ENCODE measurements at places on chromosomes 16 and 17.

- ATAC-seq: no peak
Observed at GRCh38 chr16:27359051-27359450, 42.9 kb upstream of the IL21R start.

DNA sequence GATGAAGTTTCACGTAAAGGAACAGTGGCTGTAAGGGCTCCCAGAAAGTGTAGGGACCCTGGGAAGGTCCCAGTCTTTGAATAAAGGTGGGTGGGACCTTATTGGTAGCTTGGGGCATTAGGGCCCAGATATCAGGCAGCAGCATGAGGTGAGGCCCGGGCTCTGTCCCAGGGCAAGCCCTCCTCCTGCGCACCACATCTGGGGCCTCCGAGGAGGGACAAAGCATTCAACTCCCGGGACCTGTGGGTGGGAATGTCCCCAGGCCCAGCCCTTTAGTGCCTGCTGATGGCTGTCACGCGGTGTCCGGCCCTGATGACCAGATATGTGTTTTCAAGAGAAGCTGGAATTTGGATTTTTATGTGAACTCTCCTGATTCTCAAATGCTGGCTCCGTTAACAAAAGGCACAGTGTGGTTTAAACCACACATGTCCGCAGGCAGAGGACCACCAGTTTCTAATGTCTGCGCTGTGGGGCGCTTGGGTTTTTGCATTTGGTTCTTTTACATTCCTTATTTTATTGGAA, 30.4 kb downstream of the RAI1 start:
- no peak for ATAC-seq

DNA sequence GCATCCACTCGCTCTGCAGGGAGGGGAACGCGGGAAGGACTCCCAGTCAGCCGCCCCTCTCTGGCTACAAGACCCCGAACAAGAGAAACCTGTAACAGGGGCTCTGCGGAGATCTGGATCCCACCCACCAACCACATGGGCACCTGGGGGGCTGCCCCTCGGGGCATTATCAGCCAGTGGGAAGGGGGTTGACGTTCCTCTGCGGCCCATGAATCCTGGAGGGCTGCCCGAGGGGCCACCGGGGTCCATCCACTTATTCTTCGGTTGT, 1.8 kb upstream of the PCGF2 start:
- ATAC-seq: no peak

- ATAC-seq: no peak
Observed at GRCh38 chr17:51263006-51263405, 2.7 kb downstream of the UTP18 start.

DNA sequence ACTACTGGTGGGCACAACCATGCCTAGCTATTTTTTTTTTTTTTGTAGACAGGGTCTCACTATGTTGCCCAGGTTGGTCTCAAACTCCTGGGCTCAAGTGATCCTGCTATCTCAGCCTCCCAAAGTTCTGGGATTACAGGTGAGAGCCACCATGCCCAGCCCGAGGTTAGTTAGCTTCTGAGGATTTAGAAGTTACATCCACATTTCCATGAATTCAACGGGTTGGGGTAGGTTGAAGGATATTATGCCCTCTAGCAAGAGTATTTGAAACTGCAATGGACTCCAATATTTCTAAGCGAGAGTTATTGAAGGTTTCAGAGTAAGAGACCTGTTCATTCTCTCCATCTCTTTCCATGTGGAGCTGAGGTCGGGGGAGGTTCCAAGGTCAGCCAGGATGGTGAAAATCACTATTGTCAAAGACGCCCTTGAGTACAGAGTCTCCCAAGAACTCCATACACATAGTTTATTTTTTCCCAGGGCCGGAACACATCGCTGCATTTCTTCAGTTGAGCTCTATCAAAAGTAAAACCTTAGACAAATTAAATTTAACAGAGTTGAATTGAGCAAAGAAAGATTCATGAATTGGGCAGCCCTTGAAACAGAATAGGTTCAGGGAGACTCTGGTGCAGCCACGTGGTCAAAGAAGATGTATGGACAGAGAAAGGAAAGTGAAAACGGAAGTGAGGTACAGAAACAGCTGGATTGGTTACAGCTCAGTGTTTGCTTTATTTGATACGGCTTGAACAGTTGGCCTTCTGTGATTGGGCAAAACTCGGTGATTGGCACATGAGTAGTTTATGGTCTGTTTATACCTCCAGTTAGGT, 19.0 kb upstream of the ITPRIPL2 start:
- peak; percentile 38 for ATAC-seq

GRCh38 chr17:10657148-10657547, at the start of gene MYH3:
TSS of gene MYH3 (minus strand) at chr17:10657309. CDS start at chr17:10655064, 2,245 bp downstream.
- ATAC-seq: no peak

DNA sequence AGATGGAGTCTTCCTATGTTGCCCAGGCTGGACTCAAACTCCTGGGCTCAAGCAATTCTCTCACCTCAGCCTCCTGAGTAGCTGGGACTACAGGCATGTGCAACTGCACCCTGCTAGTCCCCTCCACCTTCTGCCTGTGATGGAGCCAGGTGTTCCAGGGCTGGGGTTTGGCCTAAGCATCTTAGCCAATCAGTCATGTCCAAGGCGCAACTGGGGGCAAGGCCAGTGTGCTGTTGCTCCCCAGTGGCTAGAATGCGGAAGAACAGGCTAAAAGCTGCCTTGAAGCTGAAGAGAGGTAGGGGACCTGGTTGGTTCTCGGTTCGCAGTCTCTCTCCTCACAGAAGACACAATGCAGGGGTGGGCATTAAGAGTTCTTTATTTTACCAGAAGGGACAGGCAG, 18.6 kb downstream of the FLOT2 start:
- ATAC-seq: no peak

DNA sequence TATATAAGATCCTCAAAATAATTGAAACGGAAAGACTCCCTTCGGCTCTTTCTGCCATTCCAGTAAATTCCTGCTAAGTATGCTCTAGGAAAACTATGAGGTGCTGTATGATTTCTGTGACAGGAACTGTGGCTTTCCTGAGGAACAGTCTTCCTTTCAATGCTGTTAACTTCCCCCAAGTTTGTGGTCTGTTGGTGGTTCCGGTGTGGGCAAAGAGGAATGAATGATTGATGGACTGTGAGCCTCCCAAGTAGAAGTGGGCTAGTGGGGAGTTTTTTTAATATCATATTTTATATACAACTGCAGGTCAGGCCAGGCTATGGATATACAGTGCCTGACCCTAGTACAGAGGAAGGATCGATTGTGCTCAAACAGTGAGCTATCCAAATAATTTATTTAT, 560.7 kb upstream of the RBFOX1 start:
- no peak for ATAC-seq

DNA sequence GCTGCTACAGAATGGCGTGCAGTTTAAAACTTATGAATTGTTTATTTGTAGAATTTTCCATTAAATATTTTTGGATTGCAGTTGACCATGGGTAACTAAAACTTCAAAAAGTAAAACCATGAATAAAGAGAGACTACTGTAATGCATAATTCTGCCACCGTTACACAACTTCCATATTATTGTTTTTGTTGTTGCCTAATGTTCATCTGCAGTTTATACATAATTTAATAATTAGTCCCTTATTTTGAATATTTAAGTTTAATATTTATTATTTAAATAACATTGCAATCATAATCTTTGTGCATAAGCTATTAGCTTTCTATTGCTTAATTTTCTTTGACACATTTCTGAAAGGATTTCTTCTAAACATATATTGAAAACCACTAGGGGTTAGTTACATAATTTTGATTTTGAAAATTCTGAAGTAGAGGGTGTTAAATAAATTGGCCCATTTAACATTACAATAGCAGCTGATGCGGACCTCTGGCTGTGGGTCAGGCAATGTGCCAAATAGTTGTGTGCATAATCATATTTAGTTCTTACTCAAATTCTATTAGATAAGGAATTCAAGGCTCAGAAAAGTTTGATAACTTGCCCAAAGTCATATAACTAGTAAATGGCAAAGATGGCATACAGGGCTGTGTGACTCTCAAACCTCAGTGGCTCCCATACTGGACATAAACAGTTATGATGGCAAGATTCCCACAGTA, 31.1 kb downstream of the PPM1E start:
- ATAC-seq: no peak

DNA sequence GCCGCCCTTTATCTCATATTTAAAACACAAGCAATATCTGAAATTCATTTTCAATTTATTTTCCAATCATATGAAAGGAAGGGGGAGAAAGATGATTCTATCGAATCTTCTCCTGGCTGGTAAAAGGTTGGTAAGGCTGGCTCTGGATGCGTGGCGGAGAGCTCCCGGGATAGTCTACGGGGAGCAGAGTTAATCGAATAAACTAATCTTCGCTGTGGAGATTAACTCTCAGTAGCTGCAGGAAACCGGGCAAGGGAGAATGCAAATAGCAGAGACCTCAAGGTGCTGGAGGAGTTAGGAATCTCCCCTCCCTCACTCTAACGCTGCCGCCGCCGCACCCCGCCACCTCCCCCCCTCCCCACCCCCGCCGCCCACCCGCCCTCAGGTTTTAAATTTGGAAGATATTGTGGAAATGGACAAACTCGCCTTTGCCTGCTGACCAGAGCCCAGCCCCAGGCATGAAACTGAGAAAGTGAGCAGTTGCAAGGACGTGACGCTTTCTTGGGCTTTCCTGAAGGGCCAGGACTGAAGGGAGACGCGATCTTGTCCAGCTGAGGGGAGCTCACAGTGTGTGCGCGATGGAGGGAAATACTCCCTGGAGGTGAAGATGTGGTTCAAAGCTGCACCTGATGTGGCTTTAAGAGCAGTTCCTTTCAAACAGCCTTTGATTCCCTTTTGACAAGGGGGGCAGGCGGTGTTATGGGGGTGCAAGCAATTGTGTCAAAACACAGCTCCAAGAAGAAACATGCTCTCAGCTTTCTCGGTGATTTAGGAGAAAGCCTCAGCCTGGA, 308.2 kb upstream of the IRX3 start:
- ATAC-seq: no peak

DNA sequence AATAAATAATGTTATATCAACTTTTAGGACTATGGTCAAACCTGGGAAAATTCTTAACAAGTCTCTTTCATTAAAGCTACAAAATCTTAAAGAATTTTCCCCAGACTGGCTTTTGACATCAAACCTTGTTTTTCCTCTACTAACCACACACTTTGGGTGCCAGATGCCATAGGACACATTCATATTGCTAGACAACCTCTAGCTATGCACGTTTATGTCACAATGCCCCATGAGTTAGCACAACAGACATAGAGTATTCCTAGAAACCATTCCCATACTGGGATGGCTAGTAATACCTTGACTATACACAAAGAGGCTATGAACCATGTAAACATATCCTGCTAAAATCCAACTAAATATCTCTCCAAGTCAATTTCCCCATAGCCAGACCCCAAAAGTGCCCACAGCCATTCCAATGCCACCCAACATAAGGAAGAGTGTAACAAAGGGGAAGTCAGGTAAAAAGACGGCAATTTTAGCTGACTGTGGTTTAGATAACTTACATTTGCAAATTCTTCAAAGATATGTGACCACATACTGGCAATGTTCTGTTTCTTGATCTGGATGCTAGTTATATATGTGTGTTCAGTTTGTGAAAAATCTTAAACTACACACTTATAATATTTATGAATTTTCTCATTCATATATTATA, 23.4 kb downstream of the SMURF2 start:
- no peak for ATAC-seq
